NCI-H1048 (cell line): ENCODE measurements at places on chromosomes 6 and 20.

- no peak for DNase-seq
Observed at GRCh38 chr6:35044145-35044745, 96.9 kb downstream of the TCP11 start.

- DNase-seq = no peak
Observed at GRCh38 chr6:167750956-167751358, 75.8 kb upstream of the AFDN start.

DNA sequence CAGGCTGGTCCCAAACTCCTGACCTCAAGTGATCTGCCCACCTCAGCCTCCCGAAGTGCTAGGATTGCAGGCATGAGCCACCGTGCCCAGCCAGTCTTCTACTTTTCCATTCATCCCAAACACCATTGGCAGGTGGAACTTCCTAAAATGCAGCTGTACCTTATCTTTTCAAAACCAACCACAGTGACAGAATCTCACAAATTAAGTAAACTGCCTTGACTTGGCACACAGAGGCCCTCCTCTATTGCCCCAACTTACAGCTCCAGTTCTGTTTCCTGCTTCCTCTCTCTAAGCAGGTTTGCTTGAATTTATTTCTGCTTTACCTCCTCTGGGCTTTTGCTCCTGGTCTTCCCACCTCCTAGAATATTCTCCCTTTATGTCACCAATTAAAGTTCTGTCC lies 7.6 kb downstream of the MYB start:
- DNase-seq = no peak

- DNase-seq = no peak
Observed at GRCh38 chr6:154792761-154793160, 59.5 kb downstream of the SCAF8 start.

DNA sequence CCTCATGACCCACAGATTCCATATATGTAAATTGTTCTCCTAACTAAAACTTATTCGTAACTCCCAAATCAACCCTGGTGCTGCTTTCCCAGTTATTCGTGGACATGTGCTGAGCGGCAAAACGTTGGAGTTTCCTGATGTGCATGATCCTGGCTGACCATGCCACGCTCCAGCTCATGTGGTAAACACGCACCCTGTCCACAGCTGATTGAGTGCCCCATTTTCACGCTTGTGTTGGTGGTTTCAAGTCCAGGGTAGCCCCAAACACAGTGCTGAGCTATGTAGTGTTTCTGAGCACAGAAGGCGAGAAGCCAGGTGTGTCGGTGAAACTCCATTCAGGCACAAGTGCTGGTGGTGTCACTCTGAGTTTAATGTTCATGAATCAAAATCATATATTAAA lies 19.1 kb upstream of the FOXC1 start:
- DNase-seq = no peak

- DNase-seq = no peak
Observed at GRCh38 chr6:14454473-14454775, 336.9 kb downstream of the CD83 start.
